ENCODE measurements at places on chromosomes 4 and X. TPM values are rescaled to one million over a fixed set of nuclear protein-coding genes. Genes with fewer than 3 reads are reported as not detected.

The ATP1B4 gene
- not detected for total RNA-seq

The GCNA gene
- 4.7 TPM for total RNA-seq

The PARM1 gene
- under 0.01 TPM for total RNA-seq

The HNRNPD gene
- 29.1 TPM for total RNA-seq

The DSPP gene
- not detected for total RNA-seq

The ATP2B3 gene
- total RNA-seq, result not detected

The ODAPH gene
- total RNA-seq, result 3.5 TPM

The TACR3 gene
- not detected for total RNA-seq

The GC gene
- not detected for total RNA-seq

The BANK1 gene
- 0.39 TPM for total RNA-seq

The GASK1B gene
- 114 TPM for total RNA-seq

The ARMCX1 gene
- total RNA-seq, result 56.1 TPM

The SLC16A2 gene
- 5.5 TPM for total RNA-seq

The FGF5 gene
- not detected for total RNA-seq

The ASMT gene
- not detected for total RNA-seq
